ENCODE measurements at places on chromosomes 6 and 20.

DNA sequence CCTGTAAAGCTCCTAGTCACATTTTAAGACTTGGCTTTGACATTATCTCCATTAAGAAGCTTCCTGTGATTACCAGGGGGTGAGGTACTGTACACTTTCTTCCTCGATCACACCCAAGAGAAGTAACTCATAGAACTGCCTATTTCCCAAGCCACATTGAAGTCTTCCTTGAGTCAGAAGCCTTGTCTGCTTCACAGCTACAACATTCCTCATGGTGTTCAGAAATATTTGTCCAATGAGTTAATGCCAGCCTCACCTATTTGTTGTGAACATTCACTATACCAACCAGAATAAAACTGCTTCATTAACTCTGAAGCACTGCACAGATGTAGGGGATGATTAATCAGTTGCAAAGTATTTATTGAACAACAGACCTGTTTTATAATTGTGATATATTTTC lies 622.3 kb downstream of the PTPRT start:
- DNase-seq, result no peak

DNA sequence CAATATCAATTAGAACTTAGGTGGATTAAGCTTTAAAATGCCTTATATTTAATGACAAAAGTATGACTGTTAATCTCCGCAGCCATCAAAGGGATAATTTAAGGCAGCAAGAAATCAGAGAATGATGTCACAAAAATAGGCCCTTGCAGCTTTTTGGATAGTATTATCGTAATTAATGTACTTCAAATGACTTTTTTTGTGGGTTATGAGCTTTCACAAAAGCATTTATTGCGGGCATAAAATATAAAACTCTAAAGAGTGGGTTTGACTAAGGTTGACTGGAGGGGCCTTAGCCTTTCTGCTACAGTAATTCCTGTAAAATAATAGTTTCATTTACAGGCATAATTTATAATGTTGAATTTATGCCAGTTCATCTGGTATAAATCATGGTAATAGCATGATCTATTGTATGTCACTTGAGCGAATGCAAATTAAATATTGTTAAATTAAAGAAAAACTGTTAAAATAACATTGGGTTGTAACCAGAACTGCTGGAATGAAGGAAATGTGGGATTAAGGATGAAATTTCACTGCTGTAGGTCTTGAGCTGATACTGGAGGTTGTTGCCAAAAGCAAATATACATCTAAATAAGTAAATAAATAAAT lies 78.5 kb upstream of the ZFP64 start:
- no peak for DNase-seq

GRCh38 chr6:26561533-26562466 lies 23.6 kb downstream of the HMGN4 start:
- no peak for DNase-seq

DNA sequence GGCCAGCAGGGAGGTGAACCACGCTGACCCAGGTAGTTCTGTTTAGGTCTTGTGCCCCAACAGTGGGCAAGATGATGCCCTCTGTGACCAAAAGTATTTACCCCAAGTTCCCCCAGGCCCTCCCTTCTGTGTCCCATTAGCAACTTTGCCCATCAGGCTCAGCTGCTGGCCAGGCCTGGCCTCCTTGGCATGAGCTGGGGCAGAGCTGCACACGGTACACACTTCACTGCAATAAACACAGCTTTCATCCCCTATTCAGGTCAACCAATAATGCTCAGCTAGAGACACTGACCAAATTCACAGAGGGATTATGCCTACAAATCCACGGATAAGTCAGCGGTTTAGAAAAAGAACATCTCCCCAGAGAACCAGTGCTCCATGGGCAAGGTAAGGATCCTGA lies 103.7 kb downstream of the SLC23A2 start:
- DNase-seq, result no peak

DNA sequence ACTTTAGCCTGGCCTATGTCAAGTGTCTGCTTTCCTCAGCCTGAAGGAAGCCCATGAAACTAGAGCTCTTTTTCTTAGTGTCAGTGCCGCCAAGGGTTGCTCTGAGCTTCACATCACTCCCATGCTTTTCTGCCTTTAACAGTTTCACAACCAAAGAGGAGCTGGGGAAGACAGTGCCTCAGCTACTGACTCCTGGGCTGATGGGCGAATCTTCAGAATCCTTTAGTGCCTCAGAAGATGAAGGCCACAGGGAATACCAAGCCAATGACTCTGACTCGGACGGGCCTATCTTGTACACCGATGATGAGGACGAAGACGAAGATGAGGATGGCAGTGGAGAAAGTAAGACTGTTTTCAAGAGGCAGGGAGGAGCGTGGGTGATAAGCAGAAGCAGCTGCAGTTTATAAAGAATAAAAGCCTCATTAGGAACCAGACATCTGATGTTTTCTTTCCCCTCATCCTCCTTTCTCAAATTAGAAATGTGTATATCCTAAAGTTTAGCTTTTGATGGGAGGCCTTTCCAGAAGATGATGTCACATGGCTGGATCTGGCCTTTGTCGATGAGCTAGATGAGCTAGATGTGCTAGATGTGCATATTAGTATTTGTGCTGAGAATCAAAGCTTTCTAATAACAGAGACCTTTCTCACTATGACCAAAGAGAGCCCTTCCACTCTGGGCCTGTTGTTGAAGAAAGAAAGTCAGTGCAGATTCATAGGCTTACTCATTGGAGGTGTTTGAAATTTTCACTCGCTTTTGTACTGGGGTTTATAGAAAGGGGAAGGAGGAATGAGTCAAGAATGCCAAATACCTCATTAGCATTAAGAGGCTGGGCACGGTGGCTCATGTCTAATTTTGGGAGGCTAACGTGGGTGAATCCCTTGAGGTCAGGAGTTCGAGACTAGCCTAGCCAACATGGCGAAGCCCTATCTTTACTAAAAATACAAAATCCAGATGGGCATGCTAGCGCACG lies 70.7 kb upstream of the LTV1 start:
- no peak for DNase-seq

DNA sequence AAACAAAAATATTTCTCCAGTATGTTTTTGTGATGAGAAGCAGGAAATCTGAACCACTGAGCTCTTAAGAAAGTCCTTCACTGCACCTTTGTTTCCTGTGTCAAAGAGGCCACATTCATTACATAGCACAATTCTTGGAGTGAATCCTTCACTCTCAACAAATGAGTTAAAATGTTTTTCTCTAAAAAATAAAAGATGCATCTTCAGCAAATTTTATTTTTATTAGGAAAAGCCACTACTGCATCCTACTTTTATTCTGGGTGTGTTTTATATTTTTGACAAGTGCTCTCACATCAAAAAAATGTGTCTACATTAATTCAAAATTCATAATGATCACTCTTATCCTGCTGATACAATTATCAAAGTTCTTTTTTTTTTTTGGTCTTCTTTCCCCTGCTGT lies 76.3 kb downstream of the PLCB4 start:
- DNase-seq, result no peak

DNA sequence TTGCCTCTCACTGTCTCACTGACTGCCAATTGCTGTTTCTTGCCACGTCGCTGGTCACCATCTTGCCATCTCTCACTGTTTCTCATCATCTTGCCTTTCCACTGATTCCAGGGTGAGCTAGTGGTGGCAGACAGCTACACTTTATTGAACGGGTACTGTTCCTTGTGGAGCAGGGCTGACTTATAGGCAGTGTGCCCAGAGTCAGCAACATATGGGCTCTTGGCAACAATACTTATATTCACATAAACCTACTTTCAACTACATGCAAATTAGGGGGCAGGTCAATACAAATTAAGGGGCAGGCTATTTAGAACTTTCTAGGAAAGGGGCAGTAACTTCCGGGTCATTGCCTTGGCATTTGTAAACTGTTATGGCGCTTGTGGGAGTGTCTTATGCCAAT lies 186.2 kb upstream of the SYNDIG1 start:
- DNase-seq, result no peak

DNA sequence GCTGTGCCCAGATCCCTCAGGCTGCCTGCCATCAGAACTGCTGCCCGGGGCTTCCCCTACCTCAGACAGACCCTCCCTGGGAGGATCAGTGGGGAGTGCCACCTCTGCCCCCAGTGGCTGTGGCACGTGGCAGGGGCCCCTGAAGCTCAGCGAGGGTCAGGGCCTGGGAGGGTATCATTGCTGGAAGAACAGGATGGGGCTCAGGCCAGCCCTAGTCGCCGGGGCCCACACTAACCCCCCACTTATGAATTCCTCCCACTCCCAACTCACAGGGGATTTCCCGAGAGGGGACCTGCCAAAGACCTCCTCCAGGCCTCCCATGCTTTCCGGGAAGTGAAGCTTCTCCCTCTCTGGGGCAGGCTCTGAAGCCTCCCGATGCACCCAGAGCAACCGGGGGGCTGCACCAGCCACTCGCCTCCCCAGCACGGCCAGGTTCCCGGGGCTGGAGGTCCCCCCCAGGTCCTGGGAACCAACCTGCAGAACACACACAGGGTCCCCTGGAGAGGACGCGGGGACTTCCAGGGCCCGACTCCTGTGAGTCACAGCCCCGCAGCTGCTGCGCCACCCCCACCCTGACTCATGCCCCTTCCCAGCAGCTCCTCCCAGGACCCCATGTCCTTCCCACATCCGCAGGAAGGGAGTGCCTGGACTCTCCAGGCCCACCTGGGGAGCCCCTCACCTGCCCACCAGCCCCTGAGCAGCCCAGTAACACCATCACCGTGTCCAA lies 2.5 kb downstream of the TNFRSF6B start:
- no peak for DNase-seq

GRCh38 chr6:156917213-156917612 lies 140.0 kb downstream of the ARID1B start:
- DNase-seq, result no peak

DNA sequence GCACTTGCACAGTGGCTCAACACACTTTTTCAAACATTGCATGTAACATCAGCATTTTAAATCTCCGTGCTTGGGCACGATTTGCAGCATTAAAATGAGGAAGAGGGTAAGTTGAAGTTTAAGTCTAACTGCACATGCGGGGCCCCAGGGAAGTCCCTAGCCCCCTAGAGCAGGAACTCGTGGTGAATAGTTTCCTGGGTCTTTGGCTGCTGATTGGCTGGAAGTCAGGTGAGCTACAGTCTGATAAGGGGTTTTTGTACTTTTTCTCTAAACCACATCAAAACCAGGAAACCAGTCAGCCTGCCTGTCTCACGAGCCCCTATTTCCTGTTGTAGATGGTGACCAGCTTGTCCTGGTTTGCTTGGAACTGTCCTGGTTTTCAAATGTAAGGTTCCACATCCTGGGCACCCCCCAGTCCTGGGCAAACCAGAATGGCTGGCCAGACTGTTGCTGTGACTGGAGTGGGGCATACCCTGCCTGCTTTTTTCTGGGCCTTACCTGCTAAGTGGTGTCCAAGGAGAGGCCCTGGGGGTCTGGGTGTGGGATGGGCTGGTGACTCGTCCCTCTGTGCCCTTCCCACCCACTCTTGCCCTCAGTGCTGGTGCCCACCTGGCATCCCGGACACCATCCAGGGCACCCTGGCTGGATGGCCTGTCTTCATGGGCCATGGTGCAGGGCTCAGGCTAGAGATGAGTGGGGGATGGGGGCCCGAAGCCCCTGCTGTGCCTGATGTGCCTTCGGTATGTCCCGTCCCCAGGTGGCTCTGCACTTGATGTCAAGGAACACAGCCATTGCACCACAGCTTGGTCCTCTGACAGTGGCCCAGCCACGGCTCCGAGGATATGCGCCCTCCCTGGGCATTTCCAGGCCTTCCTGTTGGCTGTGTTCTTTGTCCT lies 31.8 kb downstream of the SUN5 start:
- peak; percentile 18 for DNase-seq

DNA sequence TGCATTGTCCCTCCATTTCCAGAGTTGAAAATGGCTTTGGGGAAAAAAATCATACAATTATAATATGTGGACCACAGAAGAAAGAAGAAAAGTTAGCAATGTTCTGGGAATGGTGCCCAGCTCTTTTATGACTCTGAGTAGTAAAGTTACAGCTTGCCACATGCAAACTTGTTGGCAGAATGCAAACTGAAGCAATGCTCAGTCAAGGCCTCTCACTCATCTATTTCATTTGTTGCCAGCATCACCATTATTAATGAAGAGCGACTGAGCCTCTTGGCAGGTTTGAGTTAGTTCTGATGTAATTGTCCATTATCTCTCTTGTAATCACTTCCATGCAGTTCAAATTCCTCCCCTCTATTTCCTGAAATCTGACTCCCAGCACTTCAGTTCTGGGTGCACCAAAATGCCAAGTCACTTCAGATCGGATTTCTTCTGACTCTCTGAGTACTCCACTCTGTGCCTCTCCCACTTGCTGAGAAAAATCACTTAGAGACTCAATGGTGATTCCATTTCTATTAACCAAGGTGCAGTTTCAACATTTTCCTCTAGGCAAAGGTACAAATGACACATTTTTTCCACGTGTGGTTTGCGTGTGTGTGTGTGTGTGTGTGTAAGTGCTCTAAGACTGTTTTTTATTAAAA lies 154.4 kb upstream of the STMND1 start:
- no peak for DNase-seq

DNA sequence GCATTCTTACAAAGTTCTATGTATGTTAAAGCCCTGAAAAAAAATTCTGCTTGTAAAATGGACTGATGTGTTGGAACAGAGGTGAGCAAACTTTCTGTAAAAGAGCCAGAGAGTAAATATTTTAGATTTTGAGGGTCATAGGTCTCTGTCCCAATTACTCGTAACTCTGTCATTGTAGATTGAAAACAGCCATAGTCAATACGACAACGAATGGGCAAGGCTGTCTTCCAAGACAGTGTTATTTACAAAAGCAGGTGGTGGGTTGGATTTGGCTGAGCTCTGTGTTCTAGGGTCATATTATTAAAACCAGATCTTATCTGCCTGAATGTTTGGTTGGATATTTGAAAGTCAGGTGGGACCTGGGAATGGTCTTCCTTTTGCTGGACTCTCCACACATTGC lies 135.2 kb downstream of the EYA2 start:
- no peak for DNase-seq

GRCh38 chr6:165686596-165687365 lies 23.7 kb upstream of the PDE10A start:
- DNase-seq, result no peak

DNA sequence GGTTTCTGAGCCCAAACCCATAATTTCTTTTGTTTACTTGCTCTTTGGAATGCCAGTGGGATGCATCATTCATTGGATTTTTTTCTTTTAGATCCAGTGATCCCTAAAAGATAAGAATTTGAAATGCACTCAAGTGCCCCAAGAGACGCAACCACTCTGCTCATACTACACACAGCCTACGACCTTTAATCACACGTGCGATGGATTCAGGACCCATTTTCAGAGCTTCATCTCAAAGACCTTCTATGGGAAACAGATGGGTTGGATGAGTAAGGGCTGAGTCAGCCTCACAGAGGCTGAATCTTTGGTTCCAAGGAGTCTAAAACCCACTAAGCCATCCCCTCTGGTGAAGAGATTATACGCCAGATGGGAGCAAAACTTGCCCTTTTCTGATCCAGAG lies 265.5 kb upstream of the EXOC2 start:
- no peak for DNase-seq

- no peak for DNase-seq
These were observed 596.7 kb downstream of the EPM2A start for GRCh38 chr6:145138469-145139139.

GRCh38 chr6:169917153-169917552 lies 165.7 kb downstream of the ERMARD start:
- DNase-seq, result no peak

- no peak for DNase-seq
These were observed 9.0 kb upstream of the OVOL2 start for GRCh38 chr20:18066421-18067333.

All from esophagus squamous epithelium (tissue), 5 donors.